ENCODE measurements at places on chromosomes 13 and 19.

- DNase-seq, result no peak
Observed at GRCh38 chr19:33325920-33326319, 23.6 kb upstream of the CEBPA start.

DNA sequence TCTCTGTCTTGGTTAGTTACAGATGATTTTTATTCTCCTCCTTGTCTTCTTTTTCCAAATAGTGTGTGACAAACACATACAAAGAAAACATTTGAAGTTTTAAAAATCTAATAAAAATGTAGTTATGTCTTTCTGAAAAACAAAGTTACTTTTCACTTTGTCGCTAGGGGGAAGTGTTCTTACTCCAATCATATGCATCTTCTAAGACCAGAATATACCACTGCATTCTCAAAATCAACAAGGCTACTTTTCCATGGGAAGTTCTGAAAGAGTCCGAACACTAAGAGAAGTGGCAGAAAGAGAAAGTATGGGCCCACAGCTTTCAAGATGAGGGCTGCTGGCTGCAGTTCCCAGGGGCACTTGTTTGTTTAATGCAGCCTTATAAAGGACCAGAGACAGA is 208.9 kb downstream of the DCT start:
- DNase-seq, result no peak

GRCh38 chr13:110886870-110887596 is 27.8 kb downstream of the ANKRD10 start:
- no peak for DNase-seq

DNA sequence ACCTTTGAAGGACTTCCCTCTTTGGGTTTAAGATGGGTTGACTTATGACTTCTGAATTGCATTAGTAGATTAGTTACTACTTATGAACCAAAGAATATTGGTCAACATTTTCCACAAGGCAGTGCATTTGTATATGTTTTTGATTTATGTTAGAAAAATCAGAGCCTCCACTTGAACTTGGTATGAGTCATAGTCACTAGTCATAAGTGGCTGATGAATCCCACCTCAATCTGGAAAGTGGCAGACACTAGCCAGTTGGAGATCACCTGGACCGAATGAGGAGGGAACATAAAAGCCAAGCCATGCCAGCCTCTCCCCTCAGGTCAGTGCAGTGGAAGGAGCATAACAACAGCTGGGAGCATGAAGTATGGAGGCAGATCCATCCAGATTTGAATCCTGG is 39.3 kb upstream of the SPART start:
- DNase-seq, result no peak

DNA sequence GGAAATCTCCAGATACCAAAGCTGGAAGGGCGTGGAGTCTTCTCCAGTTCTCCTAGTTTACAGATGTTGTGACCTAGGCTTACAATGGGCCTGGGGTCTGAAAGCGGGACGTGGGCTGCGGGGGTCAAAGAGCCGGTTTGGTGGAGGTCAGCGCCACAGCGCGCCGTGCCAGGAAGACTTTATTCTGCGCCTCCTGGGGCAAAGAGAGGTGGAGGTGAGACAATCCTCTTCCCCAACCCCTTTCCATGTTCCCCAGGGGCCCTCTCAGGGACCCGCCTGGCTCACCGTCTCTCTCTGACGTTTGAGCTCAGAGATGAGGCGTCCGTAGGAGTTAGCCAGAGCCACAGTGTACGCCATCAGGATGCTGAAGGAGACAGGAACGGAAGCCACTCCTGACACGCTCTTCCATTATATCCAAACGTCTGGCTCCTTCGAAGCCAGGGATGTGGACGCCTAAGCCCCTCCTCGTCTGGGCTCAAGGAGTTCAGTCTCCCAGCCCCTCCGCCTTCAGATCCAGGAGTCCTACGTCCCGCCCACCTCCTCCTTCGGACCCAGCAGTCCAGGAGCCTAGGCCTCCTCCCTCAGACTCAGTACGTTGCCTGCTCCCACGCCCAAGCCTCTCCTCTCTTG is 776 bp upstream of the LENG1 start:
- no peak for DNase-seq

GRCh38 chr19:56314018-56314380 is 640 bp downstream of the ZSCAN5A start:
- peak; percentile 6 for DNase-seq
